BJ (cell line): ENCODE measurements at places on chromosomes 4 and X. TPM values are rescaled to one million over a fixed set of nuclear protein-coding genes. Genes with fewer than 3 reads are reported as not detected.

EDA2R gene
- 19.4 and 23.4 TPM in 2 replicates for polyA plus RNA-seq

STOX2 gene
- polyA plus RNA-seq: 0.04 and 0.27 TPM in 2 replicates

TXK gene
- 0.10 TPM in 1 of 2 replicates, not detected in the other for polyA plus RNA-seq

MAPK10 gene
- 0.86 and 1.4 TPM in 2 replicates for polyA plus RNA-seq

SMIM10 gene
- polyA plus RNA-seq: 4.8 and 5.2 TPM in 2 replicates

ABLIM2 gene
- 0.07 TPM in 1 of 2 replicates, not detected in the other for polyA plus RNA-seq

GIMD1 gene
- polyA plus RNA-seq: not detected in 2 replicates

IL21 gene
- polyA plus RNA-seq: not detected in 2 replicates

IQCM gene
- polyA plus RNA-seq: 0.10 TPM in 1 of 2 replicates, not detected in the other

SCRG1 gene
- polyA plus RNA-seq: 0.47 and 0.56 TPM in 2 replicates

STS gene
- 11.8 and 14.7 TPM in 2 replicates for polyA plus RNA-seq

FGFBP1 gene
- not detected in 2 replicates for polyA plus RNA-seq

GRCh38 chrX:48833542-48834138 is 1.8 kb downstream of the PCSK1N start:
- no peak for DNase-seq

DNA sequence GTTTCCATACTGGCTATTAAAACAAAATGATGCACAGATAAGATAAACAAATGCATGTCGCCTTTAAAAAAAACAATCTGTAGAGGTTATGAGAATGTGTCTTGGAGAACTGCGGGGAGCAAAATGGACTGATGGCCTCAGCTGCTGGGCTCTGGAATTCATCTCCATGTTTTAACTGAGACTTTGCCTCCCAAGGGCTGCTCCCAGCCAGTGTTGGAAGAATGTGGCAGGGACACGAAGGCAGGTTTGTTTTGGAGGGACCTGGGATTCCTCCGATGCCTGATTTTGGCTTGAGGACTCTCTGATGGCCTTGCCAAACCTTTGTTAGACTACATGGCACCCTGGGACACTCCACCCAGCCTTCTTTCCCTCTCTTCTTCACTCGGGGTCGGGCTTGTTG is 83.5 kb upstream of the AP1S2 start:
- no peak for DNase-seq

GRCh38 chrX:49029876-49030275 is 13.3 kb downstream of the TFE3 start:
- no peak for DNase-seq

- DNase-seq: no peak
Measured at GRCh38 chrX:153397256-153397960, 3.7 kb downstream of the PNMA6E start.

DNA sequence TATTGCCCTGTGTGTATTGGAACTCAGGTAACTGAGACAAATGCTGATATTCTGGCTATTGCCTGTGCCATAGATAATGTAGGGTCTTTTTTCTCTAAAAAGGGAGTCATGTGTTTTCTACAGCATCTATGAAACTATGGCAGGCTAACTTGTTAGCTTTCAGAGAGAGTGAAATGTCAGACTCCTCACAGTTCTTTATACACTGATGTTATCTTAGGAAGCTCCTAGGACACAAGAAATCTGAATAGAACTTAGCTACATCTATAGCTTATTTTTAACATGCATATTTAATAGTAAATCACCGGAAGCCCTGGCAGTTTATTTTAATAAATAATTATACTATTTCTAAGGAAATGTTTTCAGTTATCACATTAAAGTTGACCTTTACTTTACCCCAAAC is 369.6 kb downstream of the NAF1 start:
- DNase-seq: no peak

DNA sequence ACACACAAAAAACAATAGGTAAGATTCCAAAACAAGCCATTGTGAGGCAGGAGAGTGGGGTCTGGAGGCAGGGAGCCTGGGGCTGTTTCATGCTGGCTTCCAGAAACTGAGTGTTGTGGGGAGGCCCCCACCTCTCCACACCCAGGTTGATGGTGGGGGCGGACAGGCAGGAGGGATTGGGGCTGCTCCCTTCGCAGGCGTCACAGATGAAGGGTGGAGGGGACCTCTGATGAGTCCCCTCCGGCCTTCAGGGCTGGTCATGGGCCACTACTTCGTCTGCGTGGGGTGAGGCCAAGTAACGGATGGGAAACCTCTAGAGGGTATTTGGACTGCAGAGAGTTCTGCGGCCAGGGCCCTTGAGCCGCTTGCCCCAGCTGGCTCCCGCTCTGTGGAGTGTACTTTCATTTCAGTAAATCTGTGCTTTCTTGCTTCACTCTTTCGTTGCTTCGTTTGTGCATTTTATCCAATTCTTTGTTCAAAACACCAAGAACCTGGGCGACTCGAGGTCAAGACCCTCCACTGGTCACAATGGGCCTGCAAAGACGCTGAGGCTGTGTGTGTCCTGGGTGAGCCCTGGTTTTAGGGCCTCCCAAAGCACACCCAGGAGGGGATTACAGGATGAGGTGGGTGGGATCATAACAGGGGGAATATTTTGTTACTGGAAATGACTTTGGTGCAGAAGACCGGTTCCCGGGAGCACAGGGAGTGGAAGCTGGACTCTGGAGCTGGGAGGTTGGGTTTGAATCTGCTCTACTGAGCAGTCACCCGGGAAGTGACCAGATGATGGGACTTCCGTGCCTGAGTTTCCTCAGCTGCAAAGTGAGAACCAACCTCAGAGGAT is 83.7 kb upstream of the ADRA2C start:
- DNase-seq: no peak

GRCh38 chrX:149531599-149531998 is 9.2 kb upstream of the EOLA1 start:
- DNase-seq: no peak

- no peak for DNase-seq
Measured at GRCh38 chr4:38155589-38156294, 195.5 kb downstream of the PTTG2 start.

DNA sequence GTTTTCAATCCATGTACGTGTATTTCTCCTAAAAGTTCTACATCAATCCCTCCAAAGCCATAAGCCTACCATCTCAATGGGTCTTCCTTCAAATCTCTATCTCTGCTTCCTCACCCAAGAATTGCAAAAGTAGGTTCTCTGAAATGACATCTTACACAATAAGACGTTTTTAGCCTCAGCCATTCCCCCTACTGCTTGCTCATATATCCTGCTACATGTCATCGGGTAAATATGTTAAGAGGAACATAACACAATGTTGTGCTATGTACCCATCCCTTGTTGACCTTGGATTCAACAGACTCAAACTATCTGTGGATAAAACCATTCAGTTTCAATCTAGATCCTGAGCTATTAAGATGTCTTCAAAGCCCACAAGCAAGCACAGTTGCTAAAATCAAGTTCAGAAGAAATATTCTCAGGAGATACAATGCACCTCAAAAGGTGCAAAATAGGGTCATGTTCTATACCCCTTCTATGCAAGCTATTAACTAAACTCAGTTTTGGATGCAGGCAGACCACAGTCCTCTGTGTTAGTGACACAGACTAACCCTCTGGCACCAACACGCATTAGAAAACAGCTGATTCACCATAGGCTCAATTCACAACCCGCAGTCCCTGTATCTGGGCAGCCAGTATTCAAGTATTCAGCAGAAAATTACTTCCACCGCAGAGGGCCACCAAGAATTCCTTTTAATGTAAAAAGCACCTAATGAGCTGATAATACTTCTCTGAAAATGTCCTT is 56.8 kb downstream of the CD99L2 start:
- no peak for DNase-seq

GRCh38 chr4:138843616-138844015 is 172.0 kb upstream of the NOCT start:
- no peak for DNase-seq

DNA sequence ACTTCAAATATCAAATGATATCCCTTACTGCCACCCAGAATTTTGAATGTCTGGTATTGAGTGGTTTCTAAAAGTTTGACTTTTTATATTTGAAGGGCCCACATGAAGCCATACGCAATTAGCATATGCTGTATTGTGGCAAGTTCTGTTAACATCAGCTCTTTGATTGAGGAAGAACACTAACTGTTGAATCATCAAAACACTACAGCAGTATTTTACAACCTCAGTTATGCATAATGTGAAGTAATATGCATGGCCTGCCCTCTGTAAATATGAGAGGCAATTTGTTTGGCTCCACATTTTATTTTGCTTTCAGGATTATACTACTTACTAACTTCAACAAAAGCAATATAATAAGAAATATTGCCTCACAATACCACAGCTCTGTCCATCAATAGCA is 62.2 kb upstream of the DMD start:
- DNase-seq: no peak

DNA sequence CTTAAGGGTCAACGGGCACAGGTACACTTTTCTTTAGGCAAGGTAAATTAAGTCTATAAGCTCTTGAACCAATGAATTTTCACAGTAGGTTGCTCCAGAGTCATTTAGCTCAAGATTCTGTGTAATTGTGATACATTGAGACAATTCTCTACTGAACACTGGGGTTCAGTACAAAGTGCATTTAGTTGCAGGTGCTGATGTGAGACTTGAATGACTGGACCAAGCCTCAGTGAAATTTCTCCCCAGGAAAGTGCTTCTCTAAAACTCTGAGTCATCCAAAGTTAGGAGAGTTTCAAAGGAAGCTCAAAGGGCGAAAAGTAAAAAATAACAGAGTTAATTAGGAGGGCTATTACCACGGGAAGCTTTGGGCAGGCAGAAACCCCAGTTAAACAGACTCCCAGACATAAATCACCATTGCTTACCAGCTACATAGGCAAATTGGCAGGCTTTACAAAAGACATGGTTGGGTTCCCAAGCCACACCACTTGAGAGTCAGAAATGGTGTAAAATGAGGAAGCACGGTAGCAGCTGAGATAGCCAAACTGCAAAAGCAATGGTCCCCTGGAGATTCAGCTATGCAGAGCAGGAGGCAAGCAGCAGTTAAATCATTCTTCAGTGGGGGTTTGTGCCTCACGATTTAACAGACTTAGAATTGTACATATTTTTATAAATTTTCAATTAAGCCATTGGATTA is 202.6 kb downstream of the PCDH19 start:
- DNase-seq: no peak

DNA sequence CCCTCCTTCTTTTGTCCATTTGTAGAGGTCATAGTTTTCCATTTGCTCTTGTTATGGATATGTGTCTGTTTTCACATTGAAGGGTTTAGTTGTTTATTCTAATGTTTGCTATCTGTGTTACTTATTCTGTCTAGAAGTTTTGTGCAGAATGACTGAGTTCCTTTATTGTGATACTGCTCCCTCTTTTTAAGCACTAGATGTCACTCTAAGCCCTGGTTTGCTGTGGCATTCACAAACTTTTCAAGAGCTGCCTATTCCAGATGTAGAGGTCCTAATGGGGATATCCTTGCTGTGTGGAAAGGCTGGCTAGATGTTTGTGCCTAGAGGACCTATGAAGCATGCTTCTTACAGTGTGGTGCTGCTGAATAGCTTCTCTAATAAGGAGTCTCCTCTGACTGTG is 338.6 kb downstream of the SPIN4 start:
- DNase-seq: no peak

DNA sequence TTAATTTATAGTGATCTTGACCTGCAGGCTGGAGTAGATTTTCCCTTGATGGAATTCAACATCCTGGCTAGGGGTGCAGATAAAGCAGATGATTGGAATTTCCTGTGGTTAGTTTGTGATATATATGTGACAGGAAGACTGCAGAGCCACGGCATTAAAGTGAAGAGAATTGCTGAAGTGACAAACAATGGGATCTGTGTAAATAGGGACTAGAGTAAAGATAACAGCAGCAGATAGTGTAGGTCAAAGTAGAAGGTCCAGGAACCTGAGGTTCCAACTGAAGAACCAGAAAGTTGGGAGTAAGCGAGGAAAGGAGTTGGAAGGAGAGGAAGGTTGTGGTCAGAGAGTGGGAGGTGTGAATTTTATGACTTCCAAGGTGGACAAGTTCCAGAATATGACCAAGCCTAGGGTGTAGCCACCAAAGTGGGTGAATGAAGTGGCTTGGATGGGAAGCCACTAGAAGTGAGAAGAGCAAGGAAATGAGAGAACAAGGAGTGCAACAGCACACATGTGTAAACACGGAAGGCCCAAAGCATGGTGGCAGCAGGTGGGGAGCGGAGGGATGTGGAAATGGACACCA is 325.0 kb downstream of the RAB28 start:
- DNase-seq: no peak

DNA sequence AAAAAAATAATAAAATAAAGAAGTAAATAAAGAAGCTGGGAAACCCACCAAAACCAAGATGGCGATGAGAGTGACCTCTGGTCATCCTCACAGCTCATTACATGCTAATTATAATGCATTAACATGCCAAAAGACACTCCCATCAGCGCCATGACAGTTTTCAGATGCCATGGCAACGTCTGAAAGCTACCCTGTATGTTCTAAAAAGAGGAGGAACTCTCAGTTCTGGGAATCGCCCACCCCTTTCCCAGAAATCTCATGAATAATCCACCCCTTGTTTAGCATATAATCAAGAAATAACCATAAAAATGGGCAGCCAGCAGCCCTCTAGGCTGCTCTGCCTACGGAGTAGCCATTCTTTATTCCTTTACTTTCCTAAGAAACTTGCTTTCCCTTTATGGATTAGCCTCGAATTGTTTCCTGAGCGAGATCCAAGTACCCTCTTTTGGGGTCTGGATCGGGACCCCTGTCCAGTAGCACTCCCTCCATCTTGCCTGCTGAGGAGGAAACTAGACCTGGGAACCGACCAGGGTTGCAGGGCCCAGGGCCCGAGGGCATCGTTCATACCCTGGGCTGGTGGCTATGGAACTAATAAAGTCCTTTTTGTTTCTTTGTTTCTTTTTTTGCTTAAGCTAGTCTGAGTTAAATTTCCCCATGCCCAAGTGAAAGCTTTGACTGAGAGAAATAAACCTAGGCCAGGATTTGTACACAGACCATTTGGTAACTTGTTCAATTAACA is 30.9 kb downstream of the HTT-AS start:
- no peak for DNase-seq

DNA sequence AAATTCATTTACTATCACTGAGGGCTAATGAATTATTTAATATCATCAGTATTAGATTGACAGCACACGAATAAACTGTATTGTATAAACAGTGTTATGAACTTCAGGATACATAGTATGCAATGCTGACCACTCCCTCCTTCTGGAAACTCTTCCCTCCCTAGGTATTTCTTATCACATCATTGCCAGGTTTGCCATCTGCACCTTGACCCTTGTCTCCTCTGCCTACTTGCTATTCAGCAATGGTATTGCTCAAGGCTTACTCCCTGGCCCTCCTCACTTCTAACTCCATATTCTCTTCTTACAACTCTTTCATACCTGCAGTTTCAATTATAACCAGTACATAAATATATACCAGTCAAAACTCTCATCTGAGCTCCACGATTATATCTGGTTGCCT is 38.9 kb downstream of the ATP8A1 start:
- DNase-seq: no peak

- no peak for DNase-seq
Measured at GRCh38 chr4:36568575-36568974, 287.2 kb downstream of the DTHD1 start.

GRCh38 chr4:18611026-18611425 is 589.5 kb upstream of the LCORL start:
- DNase-seq: no peak

DNA sequence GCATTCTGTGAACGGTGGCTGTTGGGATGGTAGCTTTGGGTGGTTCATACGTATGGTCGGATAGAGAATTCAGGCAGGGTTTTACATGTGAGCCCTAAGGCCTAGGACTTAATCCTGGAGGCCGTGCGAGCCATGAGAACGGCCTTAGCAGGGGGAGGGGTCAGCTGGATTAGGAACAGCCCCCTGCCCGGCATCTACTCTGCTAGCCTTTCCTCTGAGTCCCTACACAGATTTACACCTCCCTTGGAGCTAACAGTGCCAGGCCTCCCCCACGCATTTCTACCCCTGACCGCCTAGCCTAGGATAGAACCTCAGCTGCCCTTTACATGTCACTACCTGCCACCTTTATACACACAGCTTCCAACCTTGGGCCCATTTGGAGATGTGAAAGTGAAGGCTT is 7.1 kb downstream of the PRAF2 start:
- DNase-seq: no peak

GRCh38 chr4:112119353-112119783 is 25.9 kb upstream of the FAM241A start:
- DNase-seq: no peak
